Cerebellar cortex (tissue), 1 donor: ENCODE measurements at places on chromosomes 4 and X.

DNA sequence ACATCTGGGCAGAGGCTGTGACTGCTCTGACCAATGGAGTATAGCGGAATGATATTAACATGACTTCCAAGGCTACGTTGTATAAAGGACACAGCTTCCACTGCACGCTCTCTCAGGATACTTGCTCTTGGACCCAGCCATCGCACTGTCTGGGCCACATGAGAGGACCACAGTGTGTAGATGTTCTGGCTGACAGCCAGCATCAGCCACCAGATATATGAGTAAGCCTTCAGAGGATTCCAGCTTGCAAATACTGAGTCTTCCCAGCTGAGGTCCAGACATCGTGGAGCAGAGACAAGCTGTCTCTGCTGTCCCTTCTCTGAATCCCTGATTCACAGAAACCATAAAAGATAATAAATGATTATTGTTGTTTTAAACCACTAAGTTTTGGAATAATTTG lies 146.8 kb upstream of the USP9X start:
- no peak for DNase-seq

DNA sequence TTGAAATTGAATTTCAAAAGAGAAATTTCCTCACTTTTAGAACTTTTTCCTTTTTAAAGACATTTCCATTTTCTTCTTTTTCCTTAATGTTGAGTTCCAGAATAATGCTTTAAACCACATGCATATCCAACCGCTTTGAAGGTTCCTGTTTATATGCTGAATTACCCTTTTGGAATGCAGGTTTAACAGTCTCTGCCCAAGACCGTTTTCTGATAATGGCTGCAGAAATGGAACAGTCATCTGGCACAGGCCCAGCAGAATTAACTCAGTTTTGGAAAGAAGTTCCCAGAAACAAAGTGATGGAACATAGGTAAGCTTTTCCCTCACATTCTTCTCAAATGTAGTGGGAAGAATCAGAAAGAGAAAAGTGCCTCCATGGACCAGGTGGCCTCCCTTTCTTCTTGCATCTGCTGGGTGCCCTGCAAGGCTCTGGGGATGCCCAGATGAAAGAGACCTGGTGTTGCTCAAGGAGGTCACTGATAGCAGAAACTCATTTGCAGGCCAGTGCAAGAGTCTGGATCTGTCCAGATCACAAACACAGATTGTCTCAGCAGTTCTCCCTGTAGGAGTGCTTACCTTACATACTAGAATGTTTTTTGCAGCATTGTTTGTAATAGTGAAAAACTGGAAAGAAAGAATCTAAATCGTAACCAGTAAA lies 42.9 kb downstream of the MOSPD2 start:
- no peak for DNase-seq

- DNase-seq = no peak
Measured at GRCh38 chr4:36010397-36010929, 233.9 kb downstream of the ARAP2 start.

GRCh38 chr4:107258359-107258758 lies 222.2 kb upstream of the DKK2 start:
- no peak for DNase-seq

- no peak for DNase-seq
Measured at GRCh38 chrX:96449896-96450295, 234.7 kb upstream of the DIAPH2 start.
